ENCODE measurements at places on chromosomes 1 and 21.

DNA sequence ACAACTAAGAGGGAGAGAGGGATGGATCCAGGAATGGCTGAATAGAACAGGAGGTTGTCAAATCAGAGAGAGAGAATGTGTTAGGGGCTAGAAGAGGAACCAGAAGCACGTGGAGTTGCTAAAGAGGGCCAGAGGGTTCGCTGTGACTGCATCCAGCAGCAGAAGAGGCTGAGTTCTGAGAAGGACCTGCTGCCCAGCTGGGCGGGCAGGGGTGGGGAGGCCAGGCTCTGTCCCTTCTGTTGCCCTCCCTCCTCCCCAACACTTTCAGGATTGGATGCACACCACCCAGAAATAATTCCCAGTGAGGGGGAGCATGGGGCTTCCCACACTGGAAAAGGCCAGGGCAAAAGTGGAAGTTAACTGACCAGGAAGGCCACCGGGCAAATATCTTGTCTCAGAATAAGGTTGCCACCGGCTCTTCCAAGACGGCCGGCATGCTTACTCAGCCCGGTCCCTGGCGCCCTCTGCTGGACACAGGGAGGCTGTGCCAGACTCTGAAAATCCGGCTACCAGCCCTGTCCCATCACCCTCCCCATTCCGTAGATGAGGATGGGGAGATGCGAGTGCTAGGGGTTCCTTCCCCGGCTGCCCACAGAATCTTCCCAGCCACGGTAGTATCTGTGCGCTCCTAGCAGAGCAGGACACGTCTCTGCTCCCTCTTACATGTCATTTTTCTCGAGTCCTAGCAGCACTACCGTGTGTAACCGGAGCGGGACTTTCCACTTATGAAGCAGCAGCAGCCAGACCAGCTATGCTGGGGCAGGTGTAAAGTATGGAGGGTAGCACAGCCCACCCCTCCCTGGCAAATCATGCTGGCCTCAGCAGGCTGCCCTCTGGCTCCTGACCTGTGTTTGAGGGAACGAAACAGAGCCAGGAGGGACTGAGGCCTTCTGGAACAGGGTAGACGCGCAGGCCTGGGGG is 46.8 kb upstream of the A3GALT2 start:
- DNase-seq: peak; percentile 70

- peak; percentile 32 for DNase-seq
Observed at GRCh38 chr1:184604152-184604900, 150.3 kb downstream of the EDEM3 start.

GRCh38 chr1:54384918-54385726 is 21.1 kb downstream of the SSBP3 start:
- peak; percentile 69 for DNase-seq

GRCh38 chr1:213947200-213947801 is 40.5 kb upstream of the PROX1 start:
- DNase-seq: no peak

All from fibroblast of skin of right biceps (primary cell).